ENCODE measurements at places on chromosomes 6 and 20.
A peak's percentile ranks its signal among the peaks of the same experiment; 100 is the strongest.

DNA sequence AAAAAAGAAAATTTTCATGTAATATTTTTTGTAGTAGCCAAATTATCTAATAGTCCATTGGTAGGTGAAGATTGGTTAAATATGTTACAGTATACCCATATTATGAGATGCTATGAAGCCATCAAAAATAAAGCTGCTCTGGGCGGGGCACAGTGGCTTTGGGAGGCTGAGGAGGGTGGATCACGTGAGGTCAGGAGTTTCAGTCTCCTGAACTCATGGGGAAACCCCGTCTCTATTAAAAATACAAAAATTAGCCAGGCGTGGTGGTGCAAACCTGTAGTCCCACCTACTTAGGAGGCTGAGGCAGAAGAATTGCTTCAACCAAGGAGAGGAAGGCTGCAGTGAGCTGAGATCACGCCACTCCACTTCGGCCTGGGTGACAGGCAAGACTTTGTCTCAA, 360.5 kb downstream of the KIF16B start:
- DNase-seq = no peak

DNA sequence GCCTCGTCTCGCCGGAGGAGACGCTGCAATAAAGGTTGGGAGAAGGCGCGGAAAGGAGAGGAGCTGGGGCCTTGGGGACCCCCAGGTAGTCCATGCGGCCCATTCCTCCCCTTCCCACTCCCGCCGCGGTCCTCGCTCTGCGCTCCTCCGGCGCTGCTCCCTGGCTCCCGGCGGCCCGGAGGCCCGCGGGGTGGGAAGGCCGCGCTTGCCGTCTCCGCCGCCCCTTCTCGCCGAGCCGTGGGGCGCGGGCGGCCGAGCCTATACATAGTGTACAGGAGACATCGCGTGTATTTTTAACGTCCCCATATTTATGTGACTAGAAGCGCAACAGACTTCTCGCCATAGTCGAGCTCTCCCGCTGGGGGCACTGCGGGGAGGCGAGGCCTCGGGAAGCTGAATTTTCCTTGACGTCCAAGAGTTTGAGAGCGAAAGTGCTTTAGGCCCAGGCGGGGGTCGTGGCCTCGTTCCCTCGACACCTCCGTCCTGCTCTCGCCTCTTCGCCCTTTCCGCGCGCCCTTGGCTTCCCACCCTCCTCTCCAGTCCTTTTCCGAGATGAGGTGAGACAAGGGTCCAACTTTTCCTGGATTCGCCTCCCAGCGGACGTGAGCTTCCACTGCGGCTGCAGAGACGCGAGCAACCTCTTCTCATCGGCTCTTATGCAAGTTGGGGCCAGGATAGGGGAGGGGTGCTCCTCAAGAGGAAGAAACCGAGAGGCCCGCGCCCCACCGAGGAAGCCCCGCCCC, 29.0 kb downstream of the SLC12A5 start:
- no peak for DNase-seq

DNA sequence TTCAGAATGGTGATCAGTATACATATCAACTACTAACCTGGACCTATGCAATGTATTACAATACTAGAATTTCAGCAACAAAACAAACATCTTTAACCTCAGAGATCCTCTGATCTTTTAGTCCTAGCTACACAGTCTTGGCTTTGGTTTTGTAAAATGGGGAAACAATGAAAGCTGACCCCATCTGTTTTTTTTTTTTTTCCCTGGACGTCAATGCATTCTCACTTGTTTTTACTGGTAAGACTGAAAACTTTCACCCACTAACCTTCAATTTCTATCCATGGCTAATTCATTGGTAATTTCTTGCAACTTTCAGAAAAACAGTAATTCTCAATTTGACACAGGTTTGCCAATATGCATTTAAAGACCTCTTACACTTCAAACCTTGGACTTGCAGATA, 3.0 kb downstream of the KIF13A start:
- DNase-seq = no peak

DNA sequence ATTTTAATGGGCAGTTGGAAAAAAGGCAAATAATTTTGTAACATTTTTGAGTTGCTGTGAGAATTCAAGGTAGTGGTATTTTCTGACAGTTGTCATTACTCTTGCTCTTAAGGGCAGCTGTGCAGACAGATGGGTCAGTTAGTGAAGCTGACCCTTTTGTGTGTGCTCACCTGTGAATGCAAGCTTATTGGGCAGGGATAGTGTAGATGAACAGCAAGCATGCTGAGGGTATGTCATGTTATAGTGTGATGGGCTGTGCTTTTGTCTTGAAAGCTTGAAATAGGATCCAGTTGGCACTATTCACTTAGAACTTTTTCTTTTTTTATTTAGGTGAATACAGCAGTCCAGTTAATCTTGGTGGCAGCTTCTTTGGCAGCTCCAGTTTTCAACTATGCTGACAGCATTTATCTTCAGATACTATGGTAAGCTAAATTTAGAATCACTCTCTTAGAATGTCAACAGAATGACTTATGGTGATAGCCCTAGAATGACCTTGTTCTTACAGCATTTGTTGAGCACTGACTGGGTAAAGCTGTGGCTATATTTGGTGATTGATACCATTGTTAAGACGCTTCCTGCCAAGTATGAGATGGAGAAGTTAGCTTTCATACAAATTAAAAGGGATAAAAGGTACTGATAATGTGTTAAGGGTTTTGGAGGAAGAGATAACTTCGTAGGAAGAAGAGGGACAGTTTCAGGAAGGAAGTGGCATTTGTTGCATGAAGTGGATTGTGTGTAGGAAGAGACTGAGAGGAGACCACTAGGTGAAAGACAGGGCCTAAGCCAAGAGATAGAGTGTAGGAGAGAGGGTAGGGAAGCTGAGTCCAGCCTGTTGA, 19.5 kb downstream of the LRRN4 start:
- DNase-seq = no peak

GRCh38 chr6:142189057-142189456, 42.0 kb downstream of the VTA1 start:
- DNase-seq = no peak

DNA sequence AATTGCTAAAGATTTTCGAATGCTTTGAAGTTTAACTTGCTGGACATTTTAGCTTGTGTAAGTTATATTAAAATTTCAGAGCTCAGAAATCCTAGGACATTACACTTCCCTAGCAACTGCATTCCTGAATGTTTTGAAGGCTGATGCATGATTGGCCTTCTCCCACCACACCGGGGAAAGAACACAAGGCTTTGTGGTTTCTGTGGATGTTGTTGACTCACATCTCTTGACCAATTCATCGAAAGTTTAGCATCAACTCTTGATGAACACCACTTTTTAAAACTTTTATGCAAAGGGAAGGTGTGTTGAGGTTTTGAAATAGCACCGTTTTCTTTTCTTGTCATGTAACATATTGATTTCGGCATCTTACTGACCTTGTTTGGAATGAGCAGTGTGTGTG, 81.1 kb downstream of the RIMS1 start:
- DNase-seq = no peak

DNA sequence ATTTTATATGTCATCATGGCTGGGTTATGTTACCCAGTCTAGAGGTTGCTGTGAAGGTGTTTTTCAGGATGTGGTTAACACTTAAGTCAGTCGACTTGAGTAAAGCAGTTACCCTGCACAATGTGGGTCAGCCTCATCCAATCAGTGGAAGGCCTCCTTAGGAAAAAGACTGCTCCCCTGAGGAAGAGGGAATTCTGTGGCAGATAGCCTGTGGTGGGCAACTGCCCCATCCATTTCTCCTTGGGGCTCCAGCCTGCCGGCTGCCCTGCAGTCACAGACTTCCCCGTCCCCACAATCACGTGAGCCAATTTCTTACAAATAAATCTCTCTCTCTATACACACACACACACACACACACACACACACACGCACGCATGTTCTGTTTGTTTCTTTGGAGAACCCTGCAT, 34.5 kb upstream of the MPC1 start:
- no peak for DNase-seq

- DNase-seq = no peak
These were observed 57.4 kb downstream of the RNASET2 start for GRCh38 chr6:166898910-166899309.

DNA sequence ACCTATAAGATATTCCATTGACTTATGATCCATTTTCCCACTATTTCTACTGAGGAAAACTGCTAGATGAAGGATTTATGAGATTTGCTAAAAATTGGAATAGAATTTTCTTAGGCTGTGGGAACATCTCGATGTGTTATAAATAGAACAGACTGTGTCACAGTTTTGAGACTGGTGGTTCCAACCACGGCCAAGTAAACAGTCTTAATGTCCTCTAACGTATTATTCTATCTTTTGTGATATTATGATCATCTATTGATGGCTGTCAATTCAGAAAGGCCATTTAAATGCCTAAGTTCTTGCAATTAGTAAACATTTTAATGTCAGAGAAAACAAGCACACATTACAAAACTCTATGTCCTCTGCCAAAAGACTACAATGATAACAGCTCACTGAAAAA, 71.5 kb upstream of the PLN start:
- no peak for DNase-seq

- no peak for DNase-seq
These were observed 169.7 kb upstream of the TNFAIP3 start for GRCh38 chr6:137697267-137697938.

DNA sequence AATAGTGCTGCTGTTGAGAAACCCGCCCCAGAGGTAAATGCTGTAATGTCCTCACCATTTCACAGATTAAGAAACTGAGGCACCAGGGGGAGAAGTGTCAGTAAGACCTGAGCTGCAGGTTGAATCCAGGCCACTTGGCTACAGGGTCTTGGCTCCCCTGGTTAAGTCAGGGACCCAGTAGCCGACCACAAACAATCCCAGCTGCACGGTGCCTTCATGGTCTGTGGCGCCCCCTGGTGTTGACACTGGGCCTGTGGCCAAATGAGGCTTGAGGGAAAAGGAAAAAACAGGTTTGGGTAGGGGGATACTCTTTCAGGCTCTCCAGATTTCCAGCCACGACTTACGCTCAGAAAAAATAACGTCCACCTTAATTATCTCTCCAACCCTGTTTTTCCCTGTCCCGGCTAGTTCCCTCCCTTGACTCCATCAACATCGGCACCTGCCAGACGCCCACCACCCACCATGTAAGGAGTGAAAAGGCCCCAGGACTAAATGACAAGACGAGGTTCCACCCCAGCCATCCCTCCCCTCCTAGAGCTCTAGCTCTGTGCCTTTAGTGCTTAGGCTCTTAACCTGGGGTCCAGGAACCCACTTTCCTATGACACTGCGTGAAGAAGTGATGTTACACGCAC, 47.7 kb upstream of the POLR1H start:
- DNase-seq = peak; percentile 22

GRCh38 chr6:2794171-2794730, 29.1 kb downstream of the WRNIP1 start:
- no peak for DNase-seq

GRCh38 chr6:111985202-111985731, 68.6 kb upstream of the CCN6 start:
- no peak for DNase-seq

- no peak for DNase-seq
These were observed at the start of gene AKAP12 for GRCh38 chr6:151239603-151240035. AKAP12 (plus strand) TSS chr6:151239967; CDS start chr6:151240563, 596 bp downstream.

DNA sequence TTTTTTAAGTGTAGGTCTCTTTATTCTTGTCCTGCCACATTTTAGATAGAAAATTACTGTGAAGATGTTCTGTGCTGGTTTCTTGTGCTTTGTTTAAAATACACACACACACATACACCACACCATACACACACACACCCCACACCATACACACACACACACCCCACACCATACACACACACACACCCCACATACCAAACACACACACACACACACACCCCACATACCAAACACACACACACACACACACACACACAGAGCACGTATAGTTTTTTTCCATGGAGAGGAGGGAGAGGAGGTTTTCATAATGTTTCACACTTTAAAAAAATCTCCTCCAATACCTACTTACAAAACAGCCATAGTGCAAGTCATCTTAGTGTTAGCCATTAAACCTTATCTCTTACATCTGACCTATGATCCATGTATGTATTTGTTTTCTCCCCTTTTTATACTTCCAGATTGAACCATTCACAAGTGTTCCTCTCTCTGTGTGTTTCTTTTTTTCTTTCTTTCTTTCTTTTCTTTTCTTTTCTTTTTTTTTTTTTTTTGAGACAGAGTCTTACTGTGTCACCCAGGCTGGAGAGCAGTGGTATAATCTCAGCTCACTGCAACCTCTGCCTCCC, 19.7 kb upstream of the CITED2 start:
- no peak for DNase-seq

- DNase-seq = no peak
These were observed 63.6 kb downstream of the CDS2 start for GRCh38 chr20:5190444-5190843.

DNA sequence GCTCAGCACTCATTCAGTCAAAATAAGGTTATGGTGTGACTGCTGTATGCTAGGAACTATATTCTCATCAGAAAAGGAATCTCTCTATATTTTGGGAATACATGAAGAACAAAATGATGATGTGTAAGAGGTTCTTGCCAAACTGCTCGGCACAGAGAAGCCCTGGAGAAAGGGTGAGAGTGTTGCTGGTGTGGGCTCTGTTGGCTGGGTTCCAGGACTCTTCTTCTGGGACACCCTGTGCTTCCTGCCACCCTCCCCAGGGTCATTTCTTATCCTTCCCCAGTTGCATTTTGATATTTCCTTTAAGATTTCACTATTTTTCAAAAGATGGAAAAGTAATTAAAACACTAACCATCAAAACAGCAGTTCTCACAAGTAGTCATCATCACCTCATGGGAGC, 28.8 kb downstream of the CST1 start:
- no peak for DNase-seq

- DNase-seq = no peak
These were observed 18.5 kb upstream of the SCUBE3 start for GRCh38 chr6:35195120-35195780.

DNA sequence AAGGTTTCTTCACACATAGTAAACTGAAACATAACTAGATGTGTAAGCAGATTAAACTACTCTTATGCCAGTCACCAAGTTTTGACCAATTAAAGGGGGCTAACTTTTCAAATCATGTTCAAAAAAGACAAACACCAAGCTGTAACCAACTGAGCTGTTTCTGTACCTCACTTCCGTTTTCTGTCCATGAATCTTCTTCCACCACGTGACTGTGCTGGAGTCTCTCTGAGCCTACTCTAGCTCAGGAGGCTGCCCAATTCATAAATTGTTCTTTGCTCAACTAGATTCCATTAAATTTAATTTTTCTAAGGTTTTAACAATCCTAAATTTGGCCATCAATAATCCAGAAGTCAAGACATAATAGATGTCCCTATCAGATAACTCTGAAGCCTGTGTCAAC, 229.4 kb downstream of the FNDC1 start:
- DNase-seq = no peak

GRCh38 chr6:3757241-3757641, 5.7 kb upstream of the PXDC1 start:
- DNase-seq = no peak

GRCh38 chr6:54044059-54044458, 67.2 kb upstream of the MLIP start:
- DNase-seq = no peak

Measured in BE2C (cell line).